ENCODE measurements at places on chromosomes 16 and 17.

GRCh38 chr16:88393571-88393970 is 10.8 kb downstream of the ZNF469 start:
- no peak for DNase-seq

GRCh38 chr17:74530831-74531150 is 484 bp downstream of the CD300LB start:
- no peak for DNase-seq

DNA sequence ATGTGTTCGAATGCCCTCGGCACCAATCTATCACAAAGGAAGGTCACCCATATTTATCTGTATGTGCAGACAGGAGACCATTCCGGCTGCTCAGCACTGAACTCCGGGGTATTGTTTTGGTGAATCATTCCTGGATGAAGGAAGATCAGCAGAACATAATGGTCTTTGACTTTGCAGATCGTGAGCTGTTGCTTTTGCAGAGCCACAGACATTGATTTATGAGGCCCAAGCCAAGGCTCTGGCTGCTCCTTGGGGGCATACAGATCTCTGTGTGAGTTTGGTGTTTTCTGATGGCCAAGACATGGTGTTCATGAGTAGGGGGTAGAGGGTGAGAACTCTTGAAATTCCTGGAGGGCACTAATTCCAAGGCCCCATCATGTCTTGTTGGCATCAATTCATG is 458.8 kb upstream of the HSBP1 start:
- no peak for DNase-seq

DNA sequence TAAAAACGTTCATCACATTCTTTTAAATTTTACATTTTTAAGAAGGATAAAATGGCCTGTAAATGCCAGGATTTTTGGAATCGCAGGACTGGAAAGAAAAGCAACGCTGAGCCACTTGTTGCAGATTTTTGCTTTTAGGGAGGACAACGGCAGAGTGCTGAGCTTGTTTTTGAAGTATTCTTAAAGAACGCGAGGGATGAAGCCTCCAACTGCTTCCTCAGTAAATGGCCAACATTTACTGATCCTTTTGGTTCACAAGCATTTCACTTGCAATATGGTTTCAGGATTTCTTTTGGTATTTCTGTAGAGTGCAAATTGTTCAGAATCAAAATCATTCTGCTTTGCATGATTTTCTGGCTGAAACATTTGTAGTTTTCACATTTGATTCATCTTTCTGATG is 2.8 kb upstream of the KRT23 start:
- no peak for DNase-seq

- DNase-seq, result no peak
These were observed 7.2 kb downstream of the CPPED1 start for GRCh38 chr16:12796498-12796897.

GRCh38 chr16:8708536-8708935 is 34.1 kb downstream of the ABAT start:
- DNase-seq, result no peak

GRCh38 chr16:23563186-23563585 is 5.7 kb downstream of the UBFD1 start:
- no peak for DNase-seq

DNA sequence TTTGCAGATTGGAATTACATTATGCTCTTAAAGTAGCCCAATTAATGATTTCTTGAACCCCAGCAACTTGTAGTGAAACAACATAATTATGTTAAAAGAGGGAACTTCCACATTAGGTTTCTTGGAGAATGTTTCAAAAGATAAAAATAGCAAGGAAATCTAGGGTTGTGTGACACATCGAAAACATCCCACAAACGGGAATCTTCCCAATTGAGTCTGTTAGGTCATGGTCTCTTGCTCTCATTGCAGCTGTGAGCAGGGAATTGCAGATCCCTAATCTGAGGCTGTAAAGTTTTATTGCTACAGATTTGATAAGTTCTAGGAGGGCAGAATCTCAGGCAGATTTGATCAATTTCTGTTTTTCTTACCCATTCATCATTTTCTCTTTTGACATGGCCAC is 6.7 kb upstream of the LPO start:
- DNase-seq, result no peak

GRCh38 chr17:51770027-51770759 is 388.3 kb downstream of the CA10 start:
- no peak for DNase-seq

DNA sequence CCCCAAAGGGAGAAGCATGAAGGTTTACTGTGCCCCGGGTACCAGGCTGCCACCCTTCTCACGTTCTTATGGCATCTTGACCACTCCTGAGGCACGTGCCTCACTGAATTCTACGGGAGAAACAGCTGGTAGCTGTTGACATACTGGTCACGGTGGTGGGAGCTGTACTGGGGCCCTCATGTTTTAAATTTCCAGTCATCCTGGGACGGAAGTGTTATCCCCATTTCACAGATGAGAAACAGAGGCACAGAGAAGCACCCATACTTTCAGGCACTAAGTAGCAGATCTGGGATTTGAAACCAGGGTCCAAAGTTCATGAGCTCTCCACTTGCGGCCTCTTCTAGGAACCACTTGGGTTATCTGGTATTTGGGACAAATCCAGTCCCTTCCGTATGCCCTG is 26.3 kb upstream of the DOC2B start:
- DNase-seq, result no peak
